T47D (cell line): ENCODE measurements at places on chromosomes 16 and 17.
A peak's percentile ranks its signal among the peaks of the same experiment; 100 is the strongest.

DNA sequence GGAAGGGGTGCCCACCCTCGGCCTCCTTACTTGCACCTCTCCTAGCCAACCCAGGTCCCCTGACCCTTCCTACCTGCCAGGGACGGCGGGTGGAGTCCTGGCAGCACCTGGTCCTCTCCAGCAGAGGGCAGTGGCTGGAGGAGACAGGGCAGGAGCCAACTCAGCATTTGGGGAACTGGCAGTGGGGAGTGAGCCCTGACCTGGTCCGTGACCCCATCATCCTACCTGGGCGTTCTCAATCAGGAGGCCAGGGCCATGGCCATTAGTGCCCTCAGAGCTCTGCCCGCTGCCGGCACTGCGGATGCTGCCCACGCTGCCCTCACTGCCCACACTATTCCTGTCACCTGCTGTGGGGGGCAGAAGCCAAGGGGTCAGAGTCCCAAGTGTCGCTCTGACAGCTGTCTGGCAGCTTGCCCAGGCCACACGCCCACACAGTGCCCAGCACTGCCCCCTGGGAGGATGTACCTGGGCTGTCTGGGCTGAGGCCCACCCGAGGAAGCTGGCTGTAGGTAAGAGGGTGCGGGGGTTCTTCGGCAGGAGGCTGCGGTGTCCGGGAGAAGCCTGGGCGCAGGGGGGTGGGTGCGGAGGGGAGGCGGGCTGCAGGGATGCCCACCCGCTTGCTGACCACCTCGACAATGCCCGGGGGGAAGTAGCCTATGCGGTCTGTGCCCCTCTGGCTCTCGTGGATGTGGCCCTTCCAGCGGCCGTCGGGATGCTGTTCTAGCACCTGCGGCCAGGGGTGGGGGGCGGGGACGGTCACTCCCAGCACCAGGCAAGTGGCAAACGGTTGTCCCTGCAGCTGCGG, 10.8 kb downstream of the CASKIN2 start:
- DNase-seq, result peak; percentile 65

- DNase-seq, result no peak
Measured at GRCh38 chr16:49580751-49581303, 207.2 kb downstream of the C16orf78 start.

DNA sequence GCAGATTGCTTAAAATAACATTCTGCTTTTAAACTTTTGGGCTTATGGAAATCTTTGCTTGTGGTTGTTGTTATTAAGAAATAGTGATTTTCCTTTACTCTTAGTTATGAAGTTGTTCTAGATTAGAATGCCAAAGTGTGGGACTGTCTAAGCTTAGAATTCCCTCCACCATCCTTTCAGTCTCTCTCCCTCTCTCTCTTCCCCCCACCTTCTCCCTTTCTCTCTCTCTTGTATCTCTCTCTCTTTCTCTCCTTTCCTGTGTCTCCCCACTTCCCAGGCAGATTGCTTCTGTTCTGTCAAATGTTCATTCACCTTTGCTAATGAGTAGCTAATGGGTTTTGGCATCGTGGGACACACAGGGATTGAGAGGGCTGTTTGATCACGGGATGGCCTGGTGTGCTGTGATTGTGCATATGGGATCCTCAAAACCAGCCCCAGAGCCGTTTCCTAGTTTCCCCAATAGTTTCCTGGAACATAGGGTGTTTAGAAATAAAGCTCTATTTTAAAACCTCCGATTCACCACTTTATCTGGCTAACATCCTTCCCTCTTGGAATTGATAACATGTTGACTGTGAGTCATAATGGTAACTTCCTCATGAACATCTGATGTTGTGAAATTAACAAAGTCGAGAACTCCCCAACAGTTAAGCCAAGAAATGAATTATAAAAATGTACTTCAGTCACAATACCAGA, 502.6 kb downstream of the TMEM114 start:
- no peak for DNase-seq

DNA sequence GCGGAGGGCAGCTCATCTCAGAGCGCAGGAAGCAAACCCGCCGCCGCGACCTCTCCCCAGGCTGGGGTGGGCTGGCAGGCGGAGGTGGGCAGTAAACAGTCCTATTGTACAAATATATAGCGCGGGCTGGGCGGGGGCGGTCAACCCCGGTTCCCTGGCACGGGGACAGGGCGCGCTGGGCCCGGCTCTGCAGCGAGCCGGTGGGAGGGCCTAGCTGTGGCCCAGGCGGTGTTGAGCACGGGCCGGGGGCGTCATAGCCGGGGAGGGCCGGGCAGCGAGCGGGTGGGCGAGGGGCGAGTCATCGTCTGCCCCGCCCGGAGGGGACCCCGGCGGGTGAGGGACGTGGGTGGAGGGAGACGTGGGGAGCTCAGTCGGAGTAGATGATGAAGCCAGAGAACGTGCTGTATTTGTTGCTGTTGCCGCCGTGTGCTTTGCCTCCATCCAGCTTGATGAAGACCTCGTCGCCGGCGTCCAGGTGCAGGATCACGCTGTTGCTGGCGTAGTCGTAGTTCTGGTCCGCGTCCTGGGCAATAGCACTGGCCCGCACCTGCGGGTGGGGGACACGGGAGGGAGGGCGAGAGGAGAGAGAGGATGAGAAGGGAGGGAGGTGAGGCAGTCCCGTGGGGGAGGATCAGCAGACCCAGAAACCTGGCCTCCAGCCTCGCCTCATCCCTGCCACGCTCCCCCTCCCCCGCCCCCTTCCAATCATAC, 8.1 kb downstream of the C1QL1 start:
- DNase-seq, result no peak

- no peak for DNase-seq
Measured at GRCh38 chr17:21815352-21816063, 123.2 kb downstream of the KCNJ18 start.

DNA sequence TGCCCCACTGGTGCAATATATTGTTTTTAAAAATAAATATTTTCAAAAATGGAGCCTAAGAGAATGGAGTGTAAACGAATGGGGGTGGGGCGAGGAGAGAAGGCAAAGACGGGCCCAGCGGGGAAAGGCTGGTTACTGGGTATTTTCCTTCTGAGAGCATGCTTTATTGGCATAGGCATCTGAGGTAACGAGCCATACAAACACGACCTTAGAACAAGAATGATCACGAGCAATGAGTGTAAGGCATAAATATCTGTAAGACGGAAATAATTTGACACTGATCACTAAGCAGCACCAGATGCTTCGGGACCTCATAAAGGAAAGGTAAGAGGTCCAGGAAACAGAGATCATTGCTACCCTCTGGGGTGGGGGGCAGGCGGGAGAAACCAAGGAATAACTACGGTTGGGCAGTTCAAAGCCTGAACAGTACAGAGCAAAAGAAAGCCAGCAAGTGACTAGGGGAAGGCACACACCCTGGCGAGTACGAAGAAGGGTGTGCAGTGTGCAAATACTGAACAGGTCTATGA, 959 bp downstream of the SSH2 start:
- peak; percentile 55 for DNase-seq

- no peak for DNase-seq
Measured at GRCh38 chr17:19369846-19370492, 7.4 kb upstream of the B9D1 start.

GRCh38 chr16:65284626-65285025, 162.8 kb upstream of the CDH11 start:
- DNase-seq, result peak; percentile 2

DNA sequence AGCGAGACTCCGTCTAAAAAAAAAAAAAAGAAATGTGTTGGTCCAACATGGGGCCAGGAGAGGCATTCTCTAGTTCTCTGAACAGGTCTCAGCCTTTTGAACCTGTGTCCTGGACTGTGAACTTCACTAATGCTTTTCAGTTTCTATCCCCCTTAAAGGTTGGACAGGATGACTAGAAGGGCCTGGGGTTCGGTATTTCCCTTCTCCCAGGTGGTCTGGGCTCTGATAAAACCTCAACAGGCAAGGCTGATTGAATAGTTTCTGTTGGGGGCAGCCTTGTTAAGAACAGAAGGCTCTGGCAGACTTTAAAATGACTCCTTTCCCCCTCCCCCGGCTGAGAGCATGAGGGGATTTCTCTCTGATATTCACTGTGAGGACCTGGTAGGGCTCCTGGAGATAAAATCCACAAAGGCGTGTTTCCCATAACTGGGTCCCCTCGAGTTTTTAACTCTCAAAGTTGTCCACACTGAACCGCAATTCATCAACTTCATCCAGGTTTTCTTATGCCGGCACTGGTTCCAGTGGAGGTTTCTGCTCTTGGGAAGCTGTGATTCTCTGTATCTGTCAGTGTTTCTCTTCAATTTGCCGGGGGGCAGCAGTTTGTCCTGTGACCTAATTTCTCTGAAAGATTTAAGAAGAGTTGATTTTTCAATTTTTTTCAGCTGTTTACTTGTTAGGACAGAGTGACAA, 91.3 kb downstream of the METRNL start:
- no peak for DNase-seq

DNA sequence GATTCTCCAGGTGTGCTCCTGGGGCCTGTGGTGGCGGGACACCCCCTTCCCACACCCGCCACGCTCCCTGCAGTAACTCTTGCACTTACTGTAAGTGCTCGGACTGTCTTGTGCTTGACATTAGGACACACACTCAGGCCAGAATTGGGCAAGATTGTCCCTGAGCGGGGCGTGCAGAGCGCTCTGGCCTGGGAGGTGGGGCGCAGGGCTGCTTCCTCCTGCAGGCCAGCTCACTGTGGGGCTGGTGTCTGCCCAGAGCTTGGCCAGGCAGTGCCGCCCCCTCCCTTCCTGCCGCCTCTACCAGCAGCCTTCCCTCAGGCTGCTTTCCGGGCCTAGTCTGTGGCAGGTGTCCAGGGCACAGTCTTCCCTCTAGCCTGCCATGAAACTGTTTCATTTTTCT, 6.1 kb upstream of the ATP6V0C start:
- no peak for DNase-seq

- DNase-seq, result peak; percentile 85
Measured at GRCh38 chr17:49575679-49576087, at the start of gene NXPH3. Gene NXPH3 (plus strand): TSS chr17:49575871. CDS start chr17:49576220, 349 bp downstream.

DNA sequence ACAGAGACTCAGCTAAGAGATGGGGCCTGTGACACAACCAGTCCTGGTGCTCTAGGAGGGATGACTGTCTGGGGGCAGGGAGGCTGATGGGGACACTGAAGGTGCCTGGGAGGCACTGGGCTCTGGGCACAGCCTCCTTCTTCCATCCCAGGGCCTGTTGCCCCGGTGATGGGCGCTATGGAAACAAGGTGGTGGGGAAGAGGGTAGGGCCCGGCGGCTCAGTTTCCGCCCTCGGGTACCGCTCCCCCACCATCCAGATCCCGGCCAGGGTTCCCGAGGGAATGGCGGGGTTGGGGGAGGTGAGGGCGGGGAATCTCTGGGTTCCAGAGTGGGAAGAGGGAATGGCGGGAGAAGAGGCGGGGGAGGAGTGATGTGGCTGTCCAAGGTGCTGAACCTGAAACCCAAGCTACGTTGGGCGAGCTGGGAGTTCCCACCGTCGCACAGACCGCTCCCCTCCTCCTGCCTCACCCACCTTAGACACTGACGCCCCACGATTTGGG, 981 bp downstream of the KCNH4 start:
- peak; percentile 88 for DNase-seq

- no peak for DNase-seq
Measured at GRCh38 chr16:57041182-57042156, 50.9 kb upstream of the CPNE2 start.

GRCh38 chr16:72921620-72922019, 126.3 kb downstream of the ZFHX3 start:
- DNase-seq, result no peak

DNA sequence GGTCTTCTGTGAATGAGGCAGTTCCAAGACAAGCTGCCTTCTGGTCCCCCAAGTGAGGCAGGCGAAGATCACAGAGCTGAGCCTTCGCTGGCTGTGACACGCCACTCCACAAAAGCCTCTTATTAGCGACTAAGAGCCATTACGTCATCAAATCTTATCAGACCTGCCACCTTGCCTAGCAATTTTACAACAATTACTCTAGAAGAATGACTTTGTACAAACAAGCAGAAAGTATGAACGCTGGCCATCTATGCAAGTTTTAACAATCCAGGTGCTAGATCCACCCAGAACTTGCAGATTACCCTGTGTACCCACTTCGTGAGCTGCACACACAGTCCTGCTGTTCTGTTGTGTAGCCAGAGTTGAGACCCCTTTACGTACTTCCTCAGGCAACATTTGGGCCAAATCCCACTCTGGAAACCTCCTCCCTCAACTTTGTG, 3.8 kb upstream of the ICAM2 start:
- no peak for DNase-seq

DNA sequence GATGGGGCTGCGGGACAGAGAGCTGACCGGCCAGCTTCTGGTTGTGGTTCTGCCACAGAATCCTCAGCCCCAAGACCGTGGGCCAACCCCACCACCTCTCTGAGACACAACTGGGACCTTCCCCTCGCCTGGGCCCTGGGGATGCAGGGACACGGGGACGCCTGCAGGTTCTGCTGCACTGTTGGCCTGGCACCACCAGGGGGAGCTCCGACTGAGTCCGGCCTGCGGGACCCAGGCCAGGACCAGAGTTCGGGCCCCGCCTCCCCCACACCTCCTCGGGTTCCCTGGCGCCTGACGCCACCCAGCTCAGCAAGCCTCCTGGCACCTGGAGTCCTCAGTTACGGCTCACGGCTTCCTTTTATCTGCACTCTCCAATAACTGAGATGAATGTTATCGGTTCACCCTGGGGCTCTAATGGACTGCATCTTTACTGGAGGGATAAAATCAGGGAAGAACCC, 27.3 kb downstream of the TBC1D16 start:
- DNase-seq, result peak; percentile 95

DNA sequence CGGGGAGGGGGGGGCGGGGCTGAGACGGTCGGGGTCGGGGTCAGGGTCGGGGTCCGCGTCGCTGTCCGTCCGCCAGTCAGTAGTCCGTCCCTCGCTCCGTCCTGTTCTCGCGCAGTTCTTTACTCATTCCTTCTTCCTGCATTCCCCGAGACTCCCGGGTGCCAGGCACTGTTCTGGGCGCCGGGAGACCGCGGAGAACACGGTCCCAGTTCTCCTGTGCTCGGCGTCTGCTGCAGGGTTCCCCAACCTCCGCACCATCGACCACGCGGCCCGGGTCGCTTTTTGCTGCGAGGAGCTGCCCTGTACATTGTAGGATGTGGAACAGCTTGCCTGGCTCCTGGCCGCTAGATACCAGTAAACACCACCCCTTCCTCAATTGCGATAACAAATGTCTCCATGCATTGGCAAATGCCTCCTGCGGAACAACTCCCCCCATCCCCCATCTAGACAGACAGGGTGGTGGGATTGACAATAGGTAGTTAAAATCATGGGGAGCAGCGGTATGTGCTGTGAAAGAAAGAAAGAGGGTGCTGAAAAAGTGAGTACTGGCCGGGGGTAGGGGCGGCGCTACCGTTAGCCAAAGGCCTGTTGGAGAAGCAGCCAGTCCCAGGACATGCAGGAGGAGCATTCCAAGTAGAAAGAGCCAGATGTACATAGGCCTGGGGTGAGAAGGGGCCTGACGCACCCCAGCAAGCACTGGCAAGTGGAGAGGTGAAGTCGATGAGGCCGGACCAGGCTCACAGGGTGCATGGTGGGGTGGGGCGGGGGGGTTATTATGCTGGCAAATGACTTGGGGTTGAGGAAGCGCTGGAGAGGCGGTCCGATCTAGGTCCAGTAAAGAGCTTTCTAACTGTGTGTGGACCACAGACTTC, 631 bp downstream of the TRAF7 start:
- DNase-seq, result peak; percentile 31
